ENCODE measurements at places on chromosomes 12 and 14. TPM values are rescaled to one million over a fixed set of nuclear protein-coding genes. Genes with fewer than 3 reads are reported as not detected.

Gene MAP1LC3B2
- 0.19 TPM for total RNA-seq

Gene CREBL2
- 42.4 TPM for total RNA-seq

Gene PDE3A
- 3.1 TPM for total RNA-seq

Gene PIWIL1
- total RNA-seq: not detected

Gene TOGARAM1
- total RNA-seq: 23.1 TPM

Gene CEBPE
- not detected for total RNA-seq

Gene RNASE7
- total RNA-seq: not detected

Gene P3H3
- 18.8 TPM for total RNA-seq

Gene DNAI7
- total RNA-seq: 0.28 TPM

Gene MDM1
- 9.7 TPM for total RNA-seq

Gene GLI1
- 0.17 TPM for total RNA-seq

Data from dermis blood vessel endothelial cell (primary cell).